ENCODE measurements at places on chromosomes 2 and 18.

- no peak for DNase-seq
These were observed 60.8 kb downstream of the EFEMP1 start for GRCh38 chr2:55862673-55863390.

- no peak for DNase-seq
These were observed 26.3 kb upstream of the CRIM1 start for GRCh38 chr2:36329251-36329650.

DNA sequence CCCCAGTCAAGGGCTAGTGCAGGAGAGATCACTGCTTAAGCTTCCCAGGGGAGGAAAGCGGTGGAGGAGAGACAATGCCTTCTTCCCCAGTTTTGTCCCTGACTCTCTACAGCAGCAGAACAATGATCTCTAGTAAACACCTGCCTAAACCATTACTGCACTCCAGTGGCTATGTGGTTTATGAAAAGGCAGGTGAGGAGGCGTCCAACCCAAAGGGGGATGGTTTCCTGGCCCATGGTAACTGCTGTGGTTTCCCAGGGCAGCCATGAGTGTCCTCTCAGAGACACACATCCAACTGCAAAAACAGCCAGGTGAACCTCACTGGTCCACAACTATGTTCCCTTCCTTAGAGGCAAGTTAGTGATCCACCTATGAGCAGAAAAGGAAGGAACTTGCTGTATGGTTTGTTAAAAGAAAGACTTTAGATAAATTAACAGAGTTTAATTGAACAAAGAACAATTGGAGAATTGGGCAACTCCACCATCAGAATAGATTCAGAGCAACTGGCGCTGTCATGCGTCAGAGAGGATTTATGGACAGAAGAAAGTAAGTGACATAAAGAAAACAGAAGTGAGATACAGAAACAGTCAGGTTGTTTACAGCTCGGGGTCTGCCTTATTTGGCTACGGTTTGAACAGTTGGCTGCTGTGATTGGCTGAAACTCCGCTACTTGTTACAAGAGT lies 4.8 kb upstream of the TTC39C start:
- no peak for DNase-seq

DNA sequence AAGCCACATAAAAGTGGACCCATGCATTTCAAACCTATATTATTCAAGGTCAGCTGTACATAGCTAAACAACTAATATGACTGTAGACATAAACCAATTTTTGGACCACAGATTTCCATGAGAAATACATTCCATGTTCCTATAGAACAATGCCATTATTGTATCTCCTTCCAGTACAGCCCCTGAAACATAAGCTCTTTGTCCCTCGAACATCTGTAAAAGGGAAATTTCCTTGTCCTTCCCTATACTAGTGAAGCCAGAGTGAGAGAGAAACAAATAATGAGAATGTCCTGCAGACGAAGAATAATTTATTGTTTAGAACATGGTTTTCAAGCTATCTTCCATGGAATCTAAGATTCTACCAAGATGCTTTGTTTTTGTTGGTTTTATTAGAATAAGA lies 75.3 kb downstream of the GORASP2 start:
- DNase-seq = no peak

DNA sequence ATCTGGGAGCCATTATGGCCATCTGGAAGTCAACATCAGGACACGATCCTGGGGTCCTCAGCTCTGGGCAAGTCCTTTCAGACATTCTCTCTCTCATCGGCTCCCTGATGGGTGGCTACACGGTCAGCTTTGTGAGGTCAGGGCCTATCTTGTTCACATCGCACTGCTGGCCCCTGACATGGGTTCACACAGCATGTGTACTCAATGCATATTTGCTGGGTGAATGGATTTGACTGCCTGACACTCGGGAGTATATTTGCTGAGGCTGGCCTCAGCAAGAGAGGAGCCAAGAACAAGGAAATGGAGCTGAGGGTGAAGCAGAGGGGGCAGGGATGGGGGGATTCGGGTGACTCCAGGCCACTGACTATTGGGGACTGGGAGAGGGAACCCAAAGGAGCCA lies 50.5 kb downstream of the SLC4A5 start:
- no peak for DNase-seq

DNA sequence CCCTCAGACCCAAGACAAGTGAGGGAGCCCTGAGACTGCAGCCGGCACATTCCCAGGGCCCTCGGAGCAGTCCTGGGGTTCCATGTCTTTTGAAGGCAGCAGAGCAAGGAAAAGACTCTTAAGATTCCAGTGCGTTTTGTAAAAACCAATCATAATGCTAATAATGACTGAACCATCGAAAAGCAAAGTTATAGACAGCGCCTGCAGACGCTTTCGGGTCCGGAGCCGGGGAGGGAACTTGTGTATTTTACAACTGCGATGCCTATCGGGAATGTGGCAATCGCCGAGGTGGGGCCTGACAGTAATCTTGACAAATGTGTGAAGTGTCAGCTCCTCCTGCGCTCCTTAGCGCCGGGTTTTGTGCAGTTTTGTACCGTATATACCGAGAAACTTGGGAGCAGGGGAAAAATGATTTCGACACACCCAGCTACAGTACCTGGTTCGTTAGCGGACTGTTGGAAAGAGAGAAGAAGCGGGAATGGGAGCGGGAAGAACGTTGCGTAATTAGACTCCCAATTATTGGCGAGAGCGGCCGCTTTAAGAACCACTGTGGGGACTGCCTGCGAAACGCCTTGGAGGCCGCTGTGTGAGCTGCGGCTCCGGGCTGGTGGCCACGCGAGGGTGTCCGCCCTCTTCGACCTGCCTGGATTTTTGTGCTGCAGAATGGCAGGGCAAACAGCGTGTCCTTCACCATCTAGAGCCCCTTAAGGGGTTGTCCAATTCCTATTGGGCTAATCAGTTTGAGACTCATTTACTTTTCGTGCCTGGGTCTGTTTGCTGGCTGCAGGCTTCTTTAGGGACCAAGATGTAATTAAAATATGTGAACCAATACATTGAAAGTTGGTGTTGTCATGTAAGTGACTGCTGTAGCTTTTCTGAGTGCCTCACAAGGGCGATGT lies 2.4 kb downstream of the EPAS1 start:
- DNase-seq = no peak

GRCh38 chr2:49404108-49404507 lies 249.8 kb upstream of the FSHR start:
- DNase-seq = no peak

- no peak for DNase-seq
These were observed at the start of gene LAMA1 for GRCh38 chr18:7117390-7118355. Gene LAMA1, minus strand, starts transcription at chr18:7117797. Its CDS starts 77 bp downstream, at chr18:7117720.

DNA sequence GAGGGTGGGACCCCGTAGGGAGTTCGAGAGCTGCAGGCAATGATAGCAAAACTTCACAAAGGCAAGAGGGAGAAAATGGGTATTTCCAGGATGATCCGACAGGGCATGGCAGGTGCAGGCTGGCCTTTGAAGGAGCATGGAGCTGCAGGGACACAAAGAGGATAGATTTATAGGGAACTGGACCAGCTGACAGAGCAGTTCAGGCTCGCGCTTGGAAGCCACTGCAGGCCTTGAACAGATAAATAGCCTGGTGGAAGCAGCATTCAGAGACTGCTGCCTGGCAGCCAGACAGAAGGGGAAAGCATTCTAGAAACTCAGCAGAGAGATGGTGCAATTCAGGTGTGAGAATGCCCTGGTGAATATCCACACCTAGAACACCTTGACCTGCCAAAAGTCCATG lies 29.3 kb upstream of the CREG2 start:
- DNase-seq = no peak

DNA sequence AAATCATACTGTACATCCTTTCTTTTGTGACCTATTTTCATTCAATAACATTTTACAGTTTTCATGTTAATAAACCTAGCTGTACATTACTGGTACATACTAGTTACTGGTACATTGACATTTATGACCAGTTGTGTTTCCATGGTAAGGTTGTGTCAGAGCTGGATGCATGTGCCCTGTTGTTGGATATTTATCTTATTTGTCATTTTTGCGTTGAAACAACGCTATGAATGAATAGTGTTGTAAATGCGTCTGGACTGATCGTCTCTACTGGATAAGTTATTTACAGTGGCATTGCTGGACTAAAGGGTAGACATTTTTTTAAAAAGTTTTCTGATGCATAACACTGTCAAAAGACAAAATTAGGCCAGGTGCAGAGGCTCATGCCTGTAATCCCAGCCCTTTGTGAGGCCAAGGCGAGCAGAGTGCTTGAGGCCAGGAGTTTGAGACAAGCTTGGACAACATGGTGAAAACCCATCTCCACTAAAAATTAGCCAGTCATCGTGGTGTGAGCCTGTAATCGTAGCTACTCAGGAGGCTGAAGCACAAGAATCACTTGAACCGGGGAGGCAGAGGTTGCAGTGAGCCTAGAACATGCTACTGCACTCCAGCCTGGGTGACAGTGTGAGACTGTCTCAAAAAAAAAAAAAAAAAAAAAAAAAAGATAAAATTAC lies 40.2 kb downstream of the MCFD2 start:
- no peak for DNase-seq

DNA sequence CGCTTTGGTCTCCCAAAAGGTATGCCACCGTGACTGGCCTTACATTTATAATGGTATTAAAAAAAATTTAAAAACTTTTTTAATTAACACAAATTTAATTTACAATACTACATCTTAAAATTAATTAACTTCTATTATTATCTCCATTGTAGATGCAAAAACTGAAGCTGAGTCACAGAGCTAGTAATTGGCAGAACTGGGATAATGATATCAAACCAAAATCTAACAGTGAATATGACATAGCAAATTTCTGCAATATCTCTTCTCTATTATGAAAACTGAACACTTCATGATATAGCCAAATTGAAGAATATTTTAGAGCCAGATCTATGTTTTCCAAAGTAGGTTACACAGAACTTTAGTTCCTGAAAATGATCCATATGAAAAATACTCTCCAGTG lies 66.4 kb upstream of the CHAC2 start:
- no peak for DNase-seq

GRCh38 chr2:19140463-19141208 lies 217.8 kb downstream of the OSR1 start:
- no peak for DNase-seq

DNA sequence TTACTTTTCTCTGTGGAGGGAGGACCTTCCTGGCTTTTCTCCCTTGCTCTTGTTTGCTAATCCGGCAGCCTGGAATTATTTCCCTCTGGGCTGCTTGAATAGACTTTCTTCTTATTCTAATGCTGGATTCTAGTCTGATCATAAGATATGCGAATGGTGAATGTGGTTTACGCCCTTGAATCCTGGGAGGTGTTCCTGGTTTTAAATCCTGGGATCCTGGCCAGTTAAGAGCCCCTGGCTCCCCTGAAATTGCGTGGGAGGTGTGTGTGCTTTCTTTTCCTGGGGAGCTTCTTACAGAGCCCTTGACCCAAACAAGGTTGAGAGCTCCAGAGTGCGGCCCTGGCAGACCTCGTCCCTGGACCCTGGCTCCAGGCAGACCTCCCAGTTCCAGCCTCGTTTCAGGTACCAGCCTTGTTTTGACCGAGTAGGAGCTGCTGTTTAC lies 2.8 kb downstream of the SH3BP4 start:
- DNase-seq = no peak

- DNase-seq = no peak
These were observed 842.5 kb upstream of the NXPH2 start for GRCh38 chr2:139622691-139623090.

DNA sequence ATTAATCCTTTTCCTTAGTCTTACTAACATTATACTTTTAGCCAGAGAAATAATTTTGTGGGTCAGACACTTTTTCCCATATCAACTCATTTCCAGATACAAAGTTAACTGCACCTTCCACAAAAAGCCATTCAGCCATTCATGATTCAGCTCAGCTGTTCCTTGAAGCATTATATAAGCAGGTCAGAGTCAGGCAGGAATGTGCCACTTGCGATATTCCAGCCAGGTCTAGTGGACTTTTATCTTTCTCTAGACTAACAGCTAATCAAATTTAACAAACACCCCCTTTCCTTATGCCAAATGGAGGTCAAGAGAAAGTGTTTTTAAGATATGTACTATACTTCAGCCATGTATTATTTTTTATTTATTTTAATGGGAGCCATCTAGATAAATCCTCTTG lies 75.6 kb upstream of the EPB41L3 start:
- no peak for DNase-seq

GRCh38 chr2:10002681-10003080 lies 40.7 kb upstream of the KLF11 start:
- no peak for DNase-seq

- DNase-seq = no peak
These were observed 306.4 kb downstream of the LPIN1 start for GRCh38 chr2:12052796-12053195.

- DNase-seq = no peak
These were observed 1081.4 kb upstream of the NRXN1 start for GRCh38 chr2:52113338-52113737.

DNA sequence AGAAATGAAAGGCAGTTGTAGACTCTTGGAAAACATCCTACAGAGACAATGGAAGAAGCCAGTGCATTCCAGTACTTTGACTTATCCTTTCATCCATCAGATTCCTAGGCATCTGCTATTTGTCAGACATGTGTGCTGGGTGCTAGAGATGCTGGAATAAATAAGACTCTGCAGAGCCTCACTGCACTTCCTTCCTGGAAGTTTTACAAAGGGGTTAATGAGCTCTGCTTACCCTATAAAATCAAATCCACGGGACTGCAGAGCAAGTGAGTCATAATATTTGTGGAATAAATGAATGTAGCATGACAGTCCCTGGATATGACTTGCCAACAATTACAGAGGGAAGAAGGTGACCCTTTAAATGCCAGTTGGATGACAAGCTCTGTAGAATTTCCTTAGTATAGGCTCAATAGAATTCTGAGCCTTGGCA lies 52.7 kb upstream of the NPAS2 start:
- no peak for DNase-seq

GRCh38 chr2:111694700-111695101 lies 189.3 kb downstream of the ANAPC1 start:
- DNase-seq = no peak

- no peak for DNase-seq
These were observed 824 bp upstream of the ABHD1 start for GRCh38 chr2:27122791-27123190.

DNA sequence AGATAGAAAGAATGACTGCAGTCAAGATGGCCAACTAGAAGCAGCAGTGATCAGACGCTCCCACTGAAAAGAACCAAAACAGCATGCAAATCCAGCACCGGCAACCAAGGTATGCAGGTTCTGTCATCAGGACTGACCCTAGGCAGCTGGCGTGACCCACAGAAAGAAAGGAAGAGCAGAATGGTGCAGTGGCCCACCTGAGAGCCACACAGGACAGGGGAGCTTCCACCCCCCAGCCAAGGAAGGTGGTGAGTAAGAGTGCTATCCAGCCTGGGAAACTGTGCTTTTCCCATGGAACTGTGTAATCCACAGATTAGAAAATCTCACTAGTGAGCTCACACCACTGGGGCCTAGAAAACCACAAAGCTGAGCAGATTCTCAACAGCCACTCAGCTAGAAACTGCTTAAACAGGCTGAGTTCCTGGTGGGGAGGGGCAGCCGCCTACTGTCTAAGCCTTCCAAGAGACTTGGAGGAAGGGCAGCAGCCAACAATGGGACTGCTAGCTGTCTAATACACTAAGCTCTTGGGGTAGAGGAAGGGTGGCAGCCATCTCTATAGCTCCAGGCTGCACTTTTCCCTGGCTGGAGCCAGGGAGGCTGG lies 127.9 kb downstream of the EVA1A start:
- DNase-seq = no peak

All from stimulated activated CD4-positive, alpha-beta T cell treated with anti-CD3 and anti-CD28 coated beads, Interleukin-15, amount 100 ng/mL, for 1 hour (primary cell).